ENCODE measurements at places on chromosomes 1 and 21. TPM values are rescaled to one million over a fixed set of nuclear protein-coding genes. Genes with fewer than 3 reads are reported as not detected.

Gene KCNH1
- 41.3 TPM for total RNA-seq

Gene RIPK4
- total RNA-seq: 2.2 TPM

Gene KRTAP19-1
- not detected for total RNA-seq

Gene LCE1C
- not detected for total RNA-seq

Gene VWA5B1
- not detected for total RNA-seq

Gene DMRTA2
- total RNA-seq: under 0.01 TPM

Gene CXADR
- total RNA-seq: 0.36 TPM

Gene FAM151A
- total RNA-seq: not detected

Gene AMY1B
- total RNA-seq: not detected

Gene TRNP1
- 6.5 TPM for total RNA-seq

Gene HES3
- not detected for total RNA-seq

Gene SYT14
- total RNA-seq: 0.29 TPM

Gene SYT11
- total RNA-seq: 34.5 TPM

Gene OR10J1
- not detected for total RNA-seq

Gene EFNA3
- total RNA-seq: 2.1 TPM
